ENCODE measurements at places on chromosomes 2 and 18.

DNA sequence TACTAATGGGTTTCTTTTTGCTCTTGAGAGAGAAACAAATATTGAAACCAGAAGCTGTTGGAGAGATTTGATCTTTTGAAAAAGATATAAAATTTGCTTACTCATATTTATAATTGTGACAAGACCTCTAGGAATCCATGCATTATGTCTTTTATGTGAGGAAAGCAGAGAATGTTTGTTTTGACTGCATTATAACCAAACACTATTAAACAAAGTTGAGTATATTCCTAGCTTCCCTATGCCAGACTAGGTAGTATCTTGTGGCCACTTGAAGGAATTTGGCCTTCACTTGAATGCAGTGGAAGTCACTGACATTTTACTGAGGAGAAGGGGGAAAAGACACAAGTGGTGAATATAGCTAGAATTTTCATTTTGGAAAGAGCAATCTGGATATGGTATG is 521.8 kb upstream of the ZEB2 start:
- no peak for DNase-seq

GRCh38 chr2:180247658-180248057 is 240.6 kb upstream of the CWC22 start:
- DNase-seq, result no peak

DNA sequence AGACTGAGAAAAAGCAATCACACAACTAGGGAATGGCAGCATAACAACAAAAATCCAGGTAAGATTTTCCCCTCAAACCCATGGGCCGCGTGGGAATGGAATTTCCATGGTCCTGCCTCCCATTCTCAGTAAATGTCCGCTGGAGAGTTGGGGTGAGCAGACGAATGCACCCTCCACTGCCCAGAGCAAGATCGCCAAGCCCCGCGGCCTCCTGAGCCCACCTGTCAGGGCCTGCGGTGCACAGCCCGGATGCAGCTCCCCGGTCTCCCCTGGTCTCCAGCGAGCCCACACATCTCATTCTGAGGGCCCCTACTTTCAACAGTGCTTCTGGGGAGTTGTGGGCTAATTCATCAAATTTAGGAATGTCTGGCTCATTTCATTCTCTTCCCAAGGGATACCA is 327.4 kb upstream of the HS6ST1 start:
- no peak for DNase-seq

DNA sequence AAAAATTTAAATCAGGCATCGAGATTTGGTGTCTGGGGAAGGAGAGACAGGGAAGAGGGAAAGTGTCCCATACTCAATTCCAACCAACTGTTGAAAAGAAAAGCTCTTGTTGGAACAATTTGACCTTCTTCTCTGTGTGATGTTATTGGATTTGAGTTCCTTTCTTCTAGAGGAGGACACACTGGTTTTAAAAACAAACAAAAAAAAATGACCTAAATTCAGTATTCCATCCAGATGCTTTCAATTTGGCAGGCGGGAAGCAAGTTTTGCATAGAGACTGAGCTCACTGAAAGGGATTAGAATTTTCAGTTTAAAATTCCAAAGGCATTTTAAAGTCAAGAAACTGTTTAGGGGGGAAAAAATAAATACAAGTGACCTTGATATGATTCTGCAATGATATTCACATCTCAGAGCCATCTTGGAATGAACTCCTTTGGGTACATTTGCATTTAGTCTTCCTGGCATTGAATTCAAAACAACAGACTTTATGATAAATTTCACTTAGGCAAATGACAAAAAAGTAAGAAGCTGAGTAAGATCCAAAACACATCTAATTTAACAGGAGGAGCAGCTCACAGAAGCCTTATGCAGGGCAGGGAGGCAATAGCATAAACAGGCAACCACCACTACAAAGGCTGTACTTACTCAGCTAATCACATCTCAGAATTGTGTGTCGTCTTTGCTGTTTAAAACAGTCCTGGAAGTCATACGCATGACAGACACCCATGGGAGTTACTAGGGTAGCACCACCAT is 126.8 kb downstream of the CDH20 start:
- DNase-seq, result no peak

GRCh38 chr2:196453613-196454047 is 185.9 kb upstream of the CCDC150 start:
- peak; percentile 29 for DNase-seq

DNA sequence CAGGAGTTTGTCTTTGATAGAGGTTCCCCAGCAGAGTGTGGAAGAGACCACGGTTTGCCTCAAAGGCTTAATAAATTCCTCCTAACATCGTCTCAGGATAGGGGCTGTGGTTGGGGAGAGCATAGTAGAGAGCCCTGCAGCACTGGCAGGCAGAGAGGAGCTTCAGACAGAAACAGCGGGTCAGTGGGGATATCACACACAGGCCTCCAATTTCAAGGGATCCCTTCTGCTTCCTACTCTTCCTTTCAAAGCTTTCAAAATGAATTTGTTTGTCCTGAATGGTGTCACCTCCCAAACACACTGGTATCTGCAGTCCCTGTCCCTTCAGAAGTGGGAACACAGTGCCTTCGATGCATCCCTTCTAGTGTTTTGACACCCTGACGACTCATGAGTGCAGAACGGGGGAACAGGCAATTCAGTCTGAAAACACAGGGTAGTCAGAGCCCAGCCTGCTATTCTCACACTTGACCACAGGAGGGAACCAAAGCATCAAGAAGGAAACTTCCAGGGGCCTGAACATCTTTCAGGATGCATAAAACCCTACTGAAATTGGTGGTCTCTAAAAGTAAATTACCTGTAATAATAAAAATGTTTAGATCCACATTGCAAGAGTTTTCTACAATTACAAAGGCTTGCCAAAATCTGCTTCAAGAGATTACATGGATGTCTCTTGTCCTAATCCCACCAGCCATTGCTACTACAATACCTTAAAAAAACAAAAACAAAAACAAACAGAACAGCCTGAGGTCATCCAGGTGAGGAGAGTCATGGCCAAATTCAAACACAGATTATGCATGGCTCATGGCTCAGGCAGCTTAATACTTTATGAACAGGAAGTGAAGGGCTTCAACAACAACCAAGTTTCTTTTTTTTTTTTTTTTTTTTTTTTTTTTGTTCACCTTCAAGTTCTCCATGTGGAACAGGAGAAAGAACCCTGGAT is 49.8 kb downstream of the SLC14A2 start:
- DNase-seq, result peak; percentile 79

DNA sequence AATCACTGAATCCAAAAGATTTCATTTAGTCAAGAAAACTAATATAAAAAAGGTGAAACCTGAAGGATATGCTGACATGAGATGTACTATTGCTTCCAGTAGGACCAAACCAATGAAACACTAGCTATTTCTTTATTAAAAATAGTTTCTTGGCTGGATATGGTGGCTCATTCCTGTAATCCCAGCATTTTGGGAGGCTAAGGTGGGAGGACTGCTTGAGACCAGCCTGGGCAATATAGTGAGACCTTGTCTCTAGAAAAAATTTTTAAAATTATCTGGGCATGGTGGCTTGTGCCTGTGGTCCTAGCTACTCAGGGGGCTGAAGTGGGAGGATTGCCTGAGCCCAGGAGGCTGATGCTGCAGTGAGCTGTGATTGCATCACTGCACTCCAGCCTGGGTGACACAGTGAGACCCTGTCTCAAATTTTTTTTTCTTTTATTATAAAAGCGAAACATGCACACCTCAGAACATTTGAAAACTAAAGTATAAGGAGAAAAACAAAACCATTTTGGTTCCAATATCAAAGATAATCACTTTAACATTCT is 266.2 kb downstream of the TGIF1 start:
- no peak for DNase-seq

- DNase-seq, result no peak
These were observed 326.4 kb downstream of the NR4A2 start for GRCh38 chr2:156005999-156006712.

Measured in AG08395 (cell line).